ENCODE measurements at places on chromosomes 1 and 21.

DNA sequence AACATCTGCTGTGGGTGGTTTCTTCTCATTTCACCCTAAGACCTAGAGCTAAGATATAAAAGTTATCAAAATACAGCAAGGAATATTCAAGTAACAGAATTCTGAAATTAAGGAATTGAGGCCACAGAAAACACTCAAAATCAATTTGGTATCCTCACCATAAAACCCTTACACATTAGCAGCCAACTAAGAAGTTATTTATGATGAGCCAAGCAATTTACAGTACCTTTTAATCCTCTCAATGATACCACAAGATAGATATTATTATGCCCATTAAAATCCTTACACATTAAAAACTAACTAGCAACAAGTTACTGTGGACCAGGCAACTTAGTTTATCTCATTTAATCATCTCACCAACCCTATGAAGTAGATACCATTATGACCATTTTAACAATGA lies 81.6 kb downstream of the FAF1 start:
- H3K27ac ChIP-seq: no peak overlapping the region
- peaks cover 2% of the 10 kb centered on the region for H3K4me1 ChIP-seq
- no peaks in the 10 kb centered on the region for H3K27me3 ChIP-seq
- no peak overlapping the region for H3K4me3 ChIP-seq
- no peak for DNase-seq

GRCh38 chr1:235077163-235077540 lies 51.5 kb downstream of the TOMM20 start:
- no peak overlapping the region for H3K27ac ChIP-seq
- H3K27me3 ChIP-seq: peaks cover 7% of the 10 kb centered on the region
- H3K36me3 ChIP-seq: no peaks in the 10 kb centered on the region
- peaks cover 33% of the 10 kb centered on the region for H3K4me1 ChIP-seq
- H3K4me3 ChIP-seq: no peak overlapping the region

GRCh38 chr1:231885209-231885854 lies 258.7 kb downstream of the DISC1 start:
- no peak overlapping the region for H3K4me3 ChIP-seq
- peaks cover 7% of the 10 kb centered on the region for H3K27me3 ChIP-seq
- peaks cover 10% of the 10 kb centered on the region for H3K36me3 ChIP-seq
- no peaks in the 10 kb centered on the region for H3K4me1 ChIP-seq
- DNase-seq: no peak

GRCh38 chr1:8184301-8184700 lies 133.6 kb upstream of the SLC45A1 start:
- no peaks in the 10 kb centered on the region for H3K27me3 ChIP-seq
- no peak for DNase-seq
- H3K36me3 ChIP-seq: no peaks in the 10 kb centered on the region
- H3K4me1 ChIP-seq: no peaks in the 10 kb centered on the region

- H3K4me3 ChIP-seq: no peak overlapping the region
- DNase-seq: peak; percentile 30
- no peaks in the 10 kb centered on the region for H3K36me3 ChIP-seq
- H3K27ac ChIP-seq: no peak overlapping the region
Measured at GRCh38 chr1:18299441-18300338, 181.0 kb upstream of the KLHDC7A start.

DNA sequence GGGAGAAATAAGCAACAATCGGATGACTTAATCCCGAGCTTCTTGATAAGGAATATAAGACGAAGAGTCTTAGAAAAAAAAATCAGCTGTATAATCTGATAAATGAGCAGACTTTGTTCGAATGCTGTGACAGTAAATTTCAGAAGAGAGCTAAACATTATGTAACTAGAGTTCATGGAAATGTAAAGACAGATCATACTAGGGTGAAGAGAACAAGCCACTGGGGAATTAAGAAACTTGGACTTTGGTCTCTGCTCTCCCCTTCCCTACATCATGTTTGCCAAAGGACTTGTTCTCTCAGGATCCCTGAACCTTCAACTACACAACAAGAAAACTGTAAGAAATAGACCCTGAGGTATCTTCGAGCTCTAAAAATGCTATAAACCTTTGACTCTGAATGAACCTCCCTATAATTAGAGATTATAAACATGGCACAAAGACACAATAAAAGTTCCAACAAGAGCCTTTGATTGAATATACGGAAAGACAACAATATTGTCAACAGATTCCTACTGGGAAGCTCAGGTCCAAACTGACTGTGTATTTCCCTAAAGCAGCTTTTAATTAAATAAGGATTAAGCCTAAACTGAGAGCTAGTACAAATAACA lies 27.5 kb downstream of the FRRS1 start:
- H3K36me3 ChIP-seq: no peaks in the 10 kb centered on the region
- H3K4me1 ChIP-seq: peaks cover 6% of the 10 kb centered on the region
- no peak overlapping the region for H3K4me3 ChIP-seq
- no peaks in the 10 kb centered on the region for H3K27me3 ChIP-seq

DNA sequence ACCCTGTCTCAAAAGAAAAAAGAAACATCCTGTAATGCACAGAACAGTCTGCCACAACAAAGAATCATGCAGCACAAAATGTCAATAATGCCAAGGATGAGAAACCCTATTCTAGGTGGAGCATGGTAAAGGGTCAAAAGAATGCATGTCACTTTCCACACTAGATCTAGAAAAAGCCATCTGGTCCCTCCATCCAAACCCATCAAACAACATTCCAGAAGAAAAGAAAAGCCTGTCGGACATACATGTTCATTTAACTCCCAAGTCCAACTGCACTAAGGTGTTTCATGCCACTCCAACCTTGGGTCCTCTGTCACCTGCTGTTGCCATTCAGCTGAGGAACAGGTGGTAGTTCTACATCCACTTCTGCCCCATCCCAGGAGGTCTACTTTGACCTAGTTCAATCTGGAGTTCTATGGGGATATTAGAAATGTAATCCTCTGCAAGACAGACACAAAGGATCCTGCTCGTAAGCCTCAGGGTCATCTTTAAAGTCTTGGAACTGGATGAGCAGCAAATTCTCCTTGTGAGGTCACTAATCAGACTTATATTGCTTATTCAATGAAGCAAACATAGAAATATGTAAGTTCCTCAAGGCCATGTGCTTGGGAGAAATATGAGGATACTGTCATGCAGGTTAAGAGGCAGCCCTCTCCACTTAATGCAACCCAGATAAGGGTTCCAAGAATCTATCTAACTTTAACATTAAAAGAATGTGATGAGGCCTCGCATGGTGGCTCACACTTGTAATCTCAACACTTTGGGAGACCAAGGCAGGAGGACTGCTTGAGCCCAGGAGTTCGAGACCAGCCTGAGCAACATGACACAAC lies 3.7 kb downstream of the DEDD start:
- peak overlapping the region; percentile 54 for H3K27ac ChIP-seq
- H3K36me3 ChIP-seq: peaks cover 44% of the 10 kb centered on the region
- DNase-seq: no peak
- peak overlapping the region; percentile 96 for H3K4me3 ChIP-seq
- H3K4me1 ChIP-seq: peaks cover 57% of the 10 kb centered on the region

DNA sequence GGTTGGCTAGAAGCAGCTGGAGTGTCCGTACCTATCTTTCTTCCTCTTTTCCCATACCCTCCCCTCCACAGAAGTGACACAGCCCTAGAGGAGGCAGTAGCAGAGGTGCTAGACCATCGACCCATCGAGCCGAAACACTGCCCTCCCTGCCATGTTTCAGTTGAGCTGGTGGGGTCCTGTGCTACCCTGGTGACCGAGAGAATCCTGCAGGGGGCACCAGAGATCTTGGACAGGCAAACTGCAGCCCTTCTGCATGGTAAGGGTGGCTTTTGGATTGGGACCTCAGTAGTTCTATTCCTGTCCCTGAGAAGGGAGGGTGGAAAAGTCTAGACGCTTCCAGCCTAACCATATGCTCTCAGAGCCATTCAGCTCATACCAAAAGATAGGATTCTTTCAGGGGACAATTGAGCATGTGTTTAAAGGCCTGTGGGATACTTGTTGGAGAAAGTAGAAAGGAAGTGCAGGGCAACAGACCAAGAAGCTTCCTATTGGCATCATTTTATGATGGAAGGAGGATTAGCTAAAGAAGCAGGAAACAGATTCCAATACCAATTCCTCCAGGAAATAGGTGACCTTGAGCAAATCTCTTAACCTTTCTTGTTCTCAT lies 11.7 kb upstream of the BNIPL start:
- no peak overlapping the region for H3K4me3 ChIP-seq
- H3K36me3 ChIP-seq: peaks cover 18% of the 10 kb centered on the region
- peaks cover 8% of the 10 kb centered on the region for H3K4me1 ChIP-seq
- H3K27ac ChIP-seq: no peak overlapping the region
- H3K27me3 ChIP-seq: no peaks in the 10 kb centered on the region

GRCh38 chr1:200217703-200218102 lies 190.2 kb downstream of the NR5A2 start:
- H3K4me1 ChIP-seq: no peaks in the 10 kb centered on the region
- H3K27me3 ChIP-seq: peaks cover 2% of the 10 kb centered on the region
- H3K27ac ChIP-seq: no peak overlapping the region

DNA sequence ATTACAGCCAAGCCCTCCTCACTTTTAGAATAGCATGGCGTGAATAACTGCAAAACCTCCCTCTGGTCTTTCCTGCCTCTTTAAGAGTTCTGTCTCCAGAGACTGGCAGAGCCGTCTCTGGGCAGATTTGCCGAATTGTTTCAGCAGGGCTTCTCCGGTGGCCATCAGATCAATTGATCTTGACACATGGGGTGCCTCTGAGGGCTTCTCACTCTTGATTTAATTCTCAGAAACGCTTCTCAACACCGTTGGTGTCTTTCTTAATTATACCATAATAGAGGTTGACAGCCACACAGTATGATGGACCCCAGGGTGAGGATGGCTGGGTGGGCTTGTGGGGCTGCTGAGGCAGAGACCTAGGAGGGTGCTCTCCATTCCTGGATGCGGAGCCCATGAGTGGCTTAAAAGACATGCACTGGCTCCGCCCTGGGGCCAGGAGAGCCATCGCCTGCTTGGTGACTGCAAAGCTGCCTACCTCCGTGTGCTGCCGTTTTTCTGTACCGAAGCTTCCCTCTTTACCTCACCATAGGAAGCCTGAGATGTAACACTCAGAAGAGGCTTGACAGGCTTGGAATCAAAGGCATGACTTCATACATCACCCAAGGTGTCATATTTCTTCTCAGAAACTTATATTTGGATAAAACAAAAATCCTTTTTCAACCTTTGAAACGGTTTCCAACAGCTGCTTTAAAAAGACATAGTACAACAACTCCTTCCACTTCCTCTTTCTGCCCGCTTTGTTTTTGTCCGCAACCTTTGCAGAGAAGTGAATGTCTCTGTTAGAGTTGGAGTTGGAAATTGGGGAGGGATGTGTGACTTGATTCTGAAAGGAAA lies 82.9 kb downstream of the GALNT2 start:
- H3K4me3 ChIP-seq: no peak overlapping the region
- peaks cover 21% of the 10 kb centered on the region for H3K4me1 ChIP-seq
- no peak for DNase-seq
- no peak overlapping the region for H3K27ac ChIP-seq

- no peak overlapping the region for H3K27ac ChIP-seq
- H3K4me1 ChIP-seq: peaks cover 8% of the 10 kb centered on the region
- peaks cover 6% of the 10 kb centered on the region for H3K27me3 ChIP-seq
- H3K4me3 ChIP-seq: no peak overlapping the region
Measured at GRCh38 chr1:34750610-34751009, 4.2 kb upstream of the GJB5 start.

GRCh38 chr1:103108376-103109150 lies at the start of gene COL11A1:
Gene COL11A1, minus strand, starts transcription at chr1:103108522. Its CDS starts 344 bp downstream, at chr1:103108178.
- H3K36me3 ChIP-seq: no peaks in the 10 kb centered on the region
- peak within 1 kb of the TSS; percentile 85 for H3K4me3 ChIP-seq
- no peak within 1 kb of the TSS for H3K27ac ChIP-seq
- DNase-seq: peak; percentile 53

DNA sequence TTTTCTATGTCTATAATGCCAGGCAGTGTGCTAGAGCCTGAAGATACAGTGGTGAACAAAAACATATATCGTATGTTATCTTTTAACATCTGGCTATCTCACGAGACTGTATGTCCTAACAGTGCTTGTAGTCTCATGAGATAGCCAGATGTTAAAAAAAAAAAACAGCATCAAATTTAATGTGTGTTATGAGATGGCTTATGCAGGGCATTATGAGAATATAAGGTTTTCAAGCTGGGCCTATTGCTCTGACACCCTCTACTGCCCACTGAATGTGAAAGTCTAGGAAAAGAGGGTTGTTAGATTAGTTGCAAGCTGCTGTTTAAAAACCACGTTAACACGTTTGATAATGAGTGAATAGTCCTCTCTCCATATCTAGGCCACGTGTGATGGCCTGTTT lies 109.8 kb downstream of the CACHD1 start:
- no peak for DNase-seq
- no peak overlapping the region for H3K27ac ChIP-seq
- peaks cover 2% of the 10 kb centered on the region for H3K27me3 ChIP-seq
- no peak overlapping the region for H3K4me3 ChIP-seq
